ENCODE measurements at places on chromosomes 13 and 19.

DNA sequence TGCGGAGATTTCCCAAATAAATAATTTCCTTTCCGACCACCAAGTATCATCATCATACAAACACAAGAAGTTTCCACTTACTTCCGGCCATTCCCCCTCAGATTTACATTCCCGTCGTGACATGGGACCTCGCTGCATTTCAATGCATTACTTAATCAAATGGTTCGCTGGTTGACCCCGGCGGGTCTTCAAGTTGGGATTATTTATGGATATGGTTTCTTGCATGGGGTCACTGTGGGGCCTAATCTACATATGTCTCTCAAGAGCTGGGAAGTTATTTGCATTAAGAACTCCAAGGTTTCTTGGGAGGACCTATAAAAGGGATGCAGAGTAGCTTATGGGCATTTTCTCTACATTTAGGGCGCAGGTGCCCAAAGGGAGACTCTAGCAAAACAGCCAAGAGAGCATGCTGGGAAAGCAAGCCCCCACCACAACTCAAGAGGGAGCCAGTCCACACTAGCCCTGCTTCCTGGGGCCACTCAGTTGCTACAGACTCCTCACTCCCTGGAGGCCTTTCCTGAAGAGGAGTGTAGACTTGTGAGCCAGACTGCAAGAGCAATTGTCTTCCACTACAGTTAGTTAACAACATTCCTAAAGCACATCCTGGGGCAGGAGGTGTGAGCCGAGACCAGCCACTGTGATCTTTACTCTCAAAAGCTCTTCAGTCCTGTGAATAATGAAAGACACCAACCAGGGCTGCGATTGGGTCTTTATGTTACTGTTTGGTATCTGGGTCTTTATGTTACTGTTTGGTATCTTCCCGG, 125.3 kb downstream of the KATNAL1 start:
- no peak for DNase-seq

- DNase-seq: peak; percentile 48
Observed at GRCh38 chr13:89925107-89925506, 1422.4 kb upstream of the MIR17HG start.

DNA sequence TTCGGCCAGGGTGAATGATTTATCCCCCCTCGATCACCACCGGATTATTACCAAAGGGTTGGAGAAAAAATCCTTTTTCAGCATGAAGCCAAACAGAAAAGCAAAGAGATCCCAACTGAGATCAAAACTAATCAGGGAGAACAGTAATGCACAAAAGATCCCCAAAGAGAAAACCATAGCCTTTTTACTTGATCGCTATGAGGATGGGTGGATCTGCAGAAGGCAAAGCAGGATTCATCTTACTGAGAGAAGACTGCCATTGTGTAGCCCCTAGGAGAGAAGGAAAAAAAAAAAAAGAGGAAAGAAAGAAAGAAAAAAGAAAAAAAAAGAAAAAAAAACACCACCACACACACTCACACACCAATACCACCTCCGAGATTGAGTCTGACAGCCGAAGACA, at the start of gene FGF14:
Gene FGF14 (minus strand): TSS at position 283 of the 400 bp plus-strand sequence.
- DNase-seq: no peak

GRCh38 chr19:55406826-55407549, 600 bp downstream of the UBE2S start:
- no peak for DNase-seq

DNA sequence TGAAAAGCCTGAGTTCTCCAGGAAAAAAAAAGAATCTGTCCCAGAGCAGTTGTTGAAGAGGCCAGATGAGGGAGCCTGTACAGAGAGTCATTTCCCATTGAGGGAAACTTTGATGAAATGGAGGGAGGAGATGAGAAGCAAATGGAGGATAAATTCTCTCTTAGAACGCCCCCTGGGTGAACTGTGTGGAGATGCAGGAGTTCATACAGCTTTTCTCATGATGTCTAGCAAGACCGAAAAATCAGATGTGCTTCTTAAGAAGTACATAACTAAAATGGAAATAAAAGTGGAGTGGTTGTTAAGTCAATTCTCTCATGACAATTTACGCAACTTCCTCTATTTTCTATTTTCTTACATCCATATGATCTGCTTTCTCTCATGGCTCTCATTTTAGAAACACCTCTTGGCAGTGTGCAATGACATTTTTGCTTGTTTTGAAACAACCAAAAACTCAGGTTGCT, 1263.1 kb downstream of the PCDH9 start:
- DNase-seq: peak; percentile 30

GRCh38 chr13:36193151-36193855, 21.1 kb downstream of the SOHLH2 start:
- peak; percentile 34 for DNase-seq

- no peak for DNase-seq
Observed at GRCh38 chr13:111541752-111542529, 221.5 kb downstream of the TEX29 start.

DNA sequence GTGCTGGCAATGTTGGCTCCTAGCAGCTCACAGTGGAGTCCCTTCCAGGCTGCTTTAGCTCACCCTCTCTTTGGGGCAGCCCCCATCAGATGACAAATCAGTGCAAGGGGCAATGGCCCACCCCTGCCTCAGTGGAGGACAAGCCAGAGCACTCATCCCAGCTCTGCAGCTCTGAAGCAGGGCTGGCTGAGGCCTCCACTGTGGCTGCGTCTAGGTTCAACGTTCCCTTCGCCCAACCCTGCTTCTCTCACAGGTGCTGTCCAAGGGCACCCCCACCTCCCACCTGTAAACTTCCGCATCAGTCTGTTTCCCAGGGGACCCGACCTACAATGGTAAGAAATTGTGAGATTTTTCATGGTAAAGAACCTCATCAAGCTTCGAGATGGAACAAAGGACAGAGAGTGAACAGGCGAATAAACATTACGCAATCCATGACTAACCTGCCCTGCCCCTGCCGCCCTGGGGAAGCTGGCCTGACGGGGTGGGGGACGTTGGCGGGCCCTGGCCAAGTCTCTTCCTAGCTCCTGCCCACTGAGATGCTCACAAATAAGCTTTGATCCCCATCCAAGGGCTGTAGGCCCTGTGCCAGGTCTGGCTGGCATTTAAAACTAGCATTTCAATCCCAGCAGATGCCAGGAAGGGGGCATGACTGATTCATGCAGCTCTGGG, 40.5 kb downstream of the DZIP1 start:
- peak; percentile 75 for DNase-seq

DNA sequence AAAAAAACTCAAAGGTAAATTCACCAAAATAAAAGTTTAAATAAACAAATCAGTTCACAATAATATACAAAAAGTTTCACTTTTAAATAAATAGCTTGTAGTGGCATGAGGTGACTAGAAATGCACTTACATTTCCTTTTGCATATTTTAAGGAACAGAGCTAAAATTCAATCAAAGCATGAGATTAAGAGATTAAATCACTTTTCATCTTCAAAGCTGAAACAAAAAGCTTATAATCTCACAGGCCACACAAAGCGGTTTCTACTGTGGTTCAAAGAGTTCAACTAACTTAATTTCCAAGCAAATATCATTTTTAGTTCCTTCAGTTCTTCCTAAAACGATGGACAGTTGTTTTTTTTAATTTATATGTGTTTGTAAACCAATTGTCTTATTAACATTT, 38.9 kb downstream of the TSC22D1 start:
- DNase-seq: no peak

- DNase-seq: no peak
Observed at GRCh38 chr19:45137179-45137761, 23.5 kb downstream of the NKPD1 start.

DNA sequence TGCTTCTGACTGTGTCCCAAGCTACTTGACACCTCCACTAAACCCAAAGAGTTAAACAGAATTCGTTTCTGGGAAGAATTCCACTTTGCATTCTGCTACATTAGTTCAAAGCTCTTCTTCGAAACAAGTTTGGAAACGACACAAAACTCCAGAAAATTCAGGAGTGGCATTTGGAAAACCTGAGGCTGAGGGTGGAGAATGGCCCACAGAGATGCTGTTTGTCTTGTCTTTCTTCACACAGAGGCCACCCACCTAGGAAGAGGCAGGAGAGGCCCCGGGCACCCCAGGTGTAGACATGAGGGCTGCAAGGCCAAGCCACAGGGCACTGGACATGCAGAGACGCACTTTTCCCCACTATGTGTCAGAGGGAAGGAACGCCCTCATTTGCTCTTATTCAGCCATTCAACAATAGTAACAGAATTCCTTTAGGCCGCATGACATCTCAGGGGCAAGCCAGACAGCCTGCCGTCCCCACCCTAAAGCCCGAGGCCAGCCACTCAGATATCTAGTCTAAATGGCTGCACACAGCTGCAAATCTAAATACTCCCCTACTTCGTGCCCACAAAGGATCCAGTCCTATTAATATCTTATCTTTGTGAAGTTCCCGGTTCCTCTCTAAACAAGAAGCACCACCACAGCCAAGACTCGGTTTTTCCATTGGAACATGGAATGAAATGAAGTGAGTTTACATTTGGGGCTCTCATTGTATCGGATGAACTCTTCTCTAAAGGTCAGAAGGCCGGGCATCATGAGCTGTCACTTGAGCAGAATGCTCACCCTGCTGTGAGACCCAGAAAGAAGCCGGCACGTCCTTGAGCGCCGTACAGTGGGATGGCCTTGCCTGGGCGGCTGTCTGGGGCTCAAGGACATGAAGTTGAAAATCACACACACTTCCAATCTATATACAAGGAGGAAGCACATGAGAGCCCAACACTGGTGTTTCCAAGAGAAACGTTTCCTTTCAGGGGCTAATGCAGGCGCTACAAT, 19.8 kb downstream of the COL4A1 start:
- DNase-seq: no peak

- no peak for DNase-seq
Observed at GRCh38 chr13:24631922-24632321, 48.3 kb upstream of the ATP12A start.

GRCh38 chr19:35254341-35255297, 5.8 kb downstream of the LSR start:
- DNase-seq: no peak

DNA sequence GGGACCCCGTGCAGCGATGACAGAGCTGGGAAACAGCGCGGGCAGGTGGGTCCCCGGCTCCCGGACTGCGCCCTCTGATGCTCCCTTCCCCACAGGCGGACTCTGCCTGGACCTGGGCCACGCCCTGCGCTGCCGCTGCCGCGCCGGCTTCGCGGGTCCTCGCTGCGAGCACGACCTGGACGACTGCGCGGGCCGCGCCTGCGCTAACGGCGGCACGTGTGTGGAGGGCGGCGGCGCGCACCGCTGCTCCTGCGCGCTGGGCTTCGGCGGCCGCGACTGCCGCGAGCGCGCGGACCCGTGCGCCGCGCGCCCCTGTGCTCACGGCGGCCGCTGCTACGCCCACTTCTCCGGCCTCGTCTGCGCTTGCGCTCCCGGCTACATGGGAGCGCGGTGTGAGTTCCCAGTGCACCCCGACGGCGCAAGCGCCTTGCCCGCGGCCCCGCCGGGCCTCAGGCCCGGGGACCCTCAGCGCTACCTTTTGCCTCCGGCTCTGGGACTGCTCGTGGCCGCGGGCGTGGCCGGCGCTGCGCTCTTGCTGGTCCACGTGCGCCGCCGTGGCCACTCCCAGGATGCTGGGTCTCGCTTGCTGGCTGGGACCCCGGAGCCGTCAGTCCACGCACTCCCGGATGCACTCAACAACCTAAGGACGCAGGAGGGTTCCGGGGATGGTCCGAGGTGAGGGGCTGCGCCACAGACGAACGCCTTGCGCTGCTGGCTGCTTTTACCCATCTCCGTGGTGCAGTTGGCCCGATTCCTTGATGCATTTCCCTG, 7.8 kb upstream of the SELENOV start:
- peak; percentile 35 for DNase-seq

DNA sequence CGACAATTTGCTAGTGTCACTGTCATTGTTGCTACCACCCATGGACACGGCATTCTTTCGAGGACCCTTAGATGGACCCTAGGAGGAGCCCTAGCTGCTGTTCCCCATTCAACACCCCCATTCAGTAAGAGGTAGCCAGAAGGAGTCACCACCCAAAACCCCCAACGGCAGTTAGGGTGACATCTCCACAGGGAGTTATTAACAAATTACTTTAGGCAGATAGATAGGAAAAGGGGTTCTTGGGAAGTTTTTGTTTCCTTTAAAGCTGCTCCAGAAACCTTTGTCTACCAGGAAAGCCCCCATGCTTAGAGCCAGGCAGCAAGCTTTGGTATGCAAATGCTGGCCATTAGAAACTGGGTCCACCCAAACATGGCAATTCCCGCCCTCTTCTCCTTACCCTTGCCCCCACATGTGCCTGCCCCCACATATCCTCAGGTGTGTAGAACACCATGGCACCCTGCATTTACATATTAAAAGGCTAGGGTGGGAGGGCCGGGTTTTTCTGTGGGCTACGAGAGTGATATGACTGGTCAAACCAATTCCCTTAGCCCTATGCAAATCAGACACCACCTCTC, 190.9 kb downstream of the SLITRK6 start:
- no peak for DNase-seq

DNA sequence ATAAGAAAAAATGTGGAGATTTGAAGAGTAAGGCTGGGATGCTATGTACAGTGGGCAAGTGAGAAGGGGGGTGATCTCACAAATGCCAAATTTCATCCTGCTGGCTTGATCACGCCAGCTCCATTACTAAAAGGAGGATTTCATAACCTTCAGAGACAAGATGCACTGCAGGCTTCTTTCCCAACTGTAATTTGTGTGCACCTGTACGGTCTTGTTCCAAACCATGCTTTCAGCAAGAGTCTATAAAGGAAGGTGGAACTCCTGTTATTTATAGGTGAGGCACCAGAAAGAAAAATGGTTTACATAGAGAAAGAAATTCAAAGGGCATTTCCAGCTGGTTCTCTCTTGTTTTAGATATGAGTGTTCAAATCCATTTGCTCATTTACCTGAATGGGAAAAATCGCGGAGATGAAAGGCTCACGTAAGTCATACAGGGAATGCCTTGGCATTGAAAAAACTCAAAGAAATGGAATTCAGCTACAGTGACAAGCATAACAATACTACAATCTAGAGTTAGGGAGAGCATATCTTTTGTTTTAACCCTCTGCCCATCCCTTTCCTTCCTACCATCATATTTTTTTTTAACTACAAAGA, 13.3 kb downstream of the EFNB2 start:
- DNase-seq: no peak

GRCh38 chr13:32115066-32115465, 83.5 kb downstream of the FRY start:
- DNase-seq: no peak

- DNase-seq: no peak
Observed at GRCh38 chr13:102617697-102618350, 21.0 kb downstream of the TPP2 start.

GRCh38 chr19:48283908-48284307, 14.0 kb downstream of the ZNF114 start:
- no peak for DNase-seq

DNA sequence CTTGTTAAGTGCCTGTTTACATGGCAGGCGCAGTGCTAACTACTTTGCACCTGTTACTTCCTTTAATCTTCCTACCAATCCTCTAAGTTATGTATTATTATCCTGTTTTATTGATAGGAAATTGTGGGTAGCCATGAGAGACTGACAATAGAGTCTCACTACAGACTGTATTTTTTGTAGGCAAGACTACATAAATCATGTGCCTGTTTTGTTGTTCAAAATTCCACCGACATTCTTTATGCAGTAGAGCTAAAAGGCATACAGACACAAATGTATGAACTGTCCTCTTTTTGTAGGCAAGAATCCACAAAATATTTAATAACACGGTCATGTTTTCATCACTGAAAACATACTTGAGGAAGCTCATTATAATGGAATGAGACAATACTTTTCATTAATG, 205.5 kb downstream of the NALCN start:
- DNase-seq: no peak
